ENCODE measurements at places on chromosomes 3 and 15. TPM values are rescaled to one million over a fixed set of nuclear protein-coding genes. Genes with fewer than 3 reads are reported as not detected.

Gene UCN2
- 0.11 TPM for polyA plus RNA-seq

Gene DNAH12
- polyA plus RNA-seq: 0.10 TPM

Gene DPPA2
- polyA plus RNA-seq: not detected

Gene SUMF1
- polyA plus RNA-seq: 52.2 TPM

Gene IGSF10
- polyA plus RNA-seq: not detected

Gene CPNE9
- not detected for polyA plus RNA-seq

Gene FANCD2
- polyA plus RNA-seq: 8.2 TPM

Gene PDZRN3
- polyA plus RNA-seq: not detected

Gene CACNA1D
- 0.06 TPM for polyA plus RNA-seq

Gene SENP8
- polyA plus RNA-seq: 1.6 TPM

Gene TP63
- not detected for polyA plus RNA-seq

Gene FOXB1
- polyA plus RNA-seq: not detected

DNA sequence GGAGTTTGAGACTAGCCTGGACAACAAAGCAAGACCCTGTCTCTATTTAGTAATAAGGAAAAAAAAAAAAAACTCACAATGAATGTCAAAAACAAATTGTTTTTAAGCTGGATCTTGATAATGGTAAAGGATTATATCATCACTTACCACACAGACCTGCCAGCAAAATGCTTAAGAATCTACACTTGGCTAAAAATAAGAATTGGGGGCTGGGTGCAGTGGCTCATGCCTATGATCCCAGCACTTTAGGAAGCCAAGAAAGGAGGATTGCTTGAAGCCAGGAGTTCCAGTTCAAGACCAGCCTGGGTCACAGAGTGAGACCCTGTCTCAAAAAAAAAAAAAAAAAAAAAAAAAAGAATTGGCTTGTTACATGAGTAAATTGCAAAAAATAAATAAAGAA lies 31.0 kb downstream of the ACAP2 start:
- no peak for DNase-seq

DNA sequence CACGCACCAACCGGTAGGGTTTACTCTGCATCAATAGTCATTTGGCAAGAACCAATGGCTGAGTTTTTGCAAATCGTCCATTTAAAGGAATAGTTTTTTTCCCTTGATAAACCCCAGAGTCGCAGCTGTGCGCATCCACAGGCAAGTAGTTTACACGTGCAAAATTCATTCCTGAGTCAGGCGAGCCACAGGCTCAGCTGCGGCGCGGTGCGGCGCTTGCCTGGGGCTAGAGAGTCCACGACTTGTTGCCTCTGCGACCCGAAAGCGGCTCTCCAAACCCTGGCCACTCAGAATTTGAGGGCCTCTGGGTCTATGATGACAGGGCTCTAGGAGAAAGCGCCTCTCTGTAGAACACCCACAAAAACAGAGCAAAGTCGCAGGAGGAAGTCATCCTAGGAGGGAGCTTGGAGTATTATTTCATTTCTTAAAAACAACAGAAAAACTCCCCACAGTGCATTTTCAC lies 36.7 kb downstream of the ZIC4 start:
- no peak for DNase-seq

DNA sequence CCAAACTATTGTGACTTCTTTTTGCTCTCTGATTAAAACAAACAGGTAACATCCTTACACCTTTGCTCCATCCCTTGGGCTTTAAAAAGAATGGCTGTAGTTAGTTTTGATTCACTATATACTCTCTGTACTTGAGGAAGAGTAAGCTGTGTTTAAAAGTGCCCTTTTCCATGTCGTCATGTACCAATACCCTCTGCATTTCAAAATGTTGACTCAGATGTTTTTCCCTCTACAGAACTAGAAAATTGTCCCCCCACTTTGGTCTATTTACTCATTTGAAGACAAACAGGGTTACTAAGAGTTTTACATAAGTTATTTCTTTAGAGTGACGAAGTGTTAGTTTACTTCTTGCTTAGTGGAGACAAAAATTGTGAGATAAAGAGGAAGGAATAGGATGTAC lies 62.7 kb downstream of the TASOR start:
- no peak for DNase-seq

DNA sequence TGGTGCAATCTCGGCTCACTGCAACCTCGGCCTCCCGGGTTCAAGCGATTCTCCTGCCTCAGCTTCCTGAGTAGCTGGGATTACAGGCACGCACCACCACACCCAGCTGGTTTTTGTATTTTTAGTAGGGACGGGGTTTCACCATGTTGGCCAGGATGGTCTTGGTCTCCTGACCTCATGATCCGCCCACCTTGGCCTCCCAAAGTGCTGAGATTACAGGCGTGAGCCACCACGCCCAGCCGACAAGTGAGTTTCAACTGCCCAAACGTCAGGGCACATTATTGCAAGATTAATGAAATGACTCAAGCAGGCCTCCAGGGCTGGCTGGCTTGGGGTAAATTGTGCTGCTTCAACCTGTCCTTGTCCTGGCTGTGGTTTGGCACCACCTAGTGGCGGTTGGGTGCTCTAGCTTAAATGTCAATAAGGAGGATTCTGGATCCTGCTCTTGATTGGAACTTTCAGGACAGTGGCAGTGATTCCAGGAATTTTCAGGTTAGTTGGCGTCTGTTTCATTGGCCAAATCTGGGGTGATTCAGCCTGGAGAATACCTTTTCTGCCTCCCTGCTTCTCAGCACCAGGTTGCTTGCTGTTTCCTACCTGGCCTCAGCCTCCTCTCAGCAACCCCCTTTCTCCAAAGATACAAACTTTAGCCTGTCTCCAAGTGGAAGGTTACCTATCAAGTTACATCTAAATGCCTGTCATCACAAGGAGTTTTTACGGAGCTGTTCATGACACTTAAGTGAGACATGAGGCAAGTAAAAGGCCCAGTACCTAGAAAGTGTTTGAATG lies 32.4 kb upstream of the SACM1L start:
- DNase-seq: peak; percentile 90

GRCh38 chr3:9649791-9650521 lies 651 bp downstream of the MTMR14 start:
- DNase-seq: no peak

DNA sequence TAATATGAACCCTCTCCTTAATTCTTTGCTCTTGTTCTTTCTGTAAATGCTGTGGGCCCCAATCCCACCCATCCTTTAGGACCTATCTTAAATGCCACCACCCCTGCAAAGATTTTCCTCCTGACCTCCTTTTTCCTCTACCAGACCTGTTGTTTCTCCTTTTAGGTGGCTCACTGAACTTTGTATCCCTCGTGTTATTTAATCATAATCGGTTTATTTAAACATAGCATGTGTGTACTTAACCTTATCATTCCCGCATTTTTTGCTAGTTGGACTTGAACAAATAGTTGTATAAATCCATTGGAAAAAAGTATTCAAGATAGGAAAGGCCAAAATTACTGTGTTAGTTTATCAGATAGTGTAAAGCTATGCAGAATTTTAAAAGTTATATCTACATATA lies 988 bp upstream of the NFKBIZ start:
- no peak for DNase-seq

DNA sequence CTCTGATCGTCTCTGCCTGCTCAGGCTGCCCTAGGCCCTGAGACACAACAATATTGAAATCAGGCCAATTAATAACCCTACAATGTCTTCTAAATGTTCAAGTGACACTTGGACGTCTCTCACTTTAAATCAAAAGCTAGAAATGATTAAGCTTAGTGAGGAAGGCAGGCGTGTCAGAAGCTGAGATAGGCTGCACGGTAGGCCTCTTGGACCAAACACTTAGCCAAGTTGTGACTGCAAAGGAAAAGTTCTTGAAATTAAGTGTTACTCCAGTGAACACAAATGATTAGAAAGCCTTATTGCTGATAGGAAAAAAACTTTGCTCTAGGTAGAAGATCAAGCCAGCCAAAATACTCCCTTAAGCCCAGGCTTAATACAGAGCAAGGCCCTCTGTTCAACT lies 2.2 kb downstream of the HPS3 start:
- no peak for DNase-seq

- DNase-seq: peak; percentile 43
Measured at GRCh38 chr3:177498037-177498857, 301.0 kb upstream of the TBL1XR1 start.

DNA sequence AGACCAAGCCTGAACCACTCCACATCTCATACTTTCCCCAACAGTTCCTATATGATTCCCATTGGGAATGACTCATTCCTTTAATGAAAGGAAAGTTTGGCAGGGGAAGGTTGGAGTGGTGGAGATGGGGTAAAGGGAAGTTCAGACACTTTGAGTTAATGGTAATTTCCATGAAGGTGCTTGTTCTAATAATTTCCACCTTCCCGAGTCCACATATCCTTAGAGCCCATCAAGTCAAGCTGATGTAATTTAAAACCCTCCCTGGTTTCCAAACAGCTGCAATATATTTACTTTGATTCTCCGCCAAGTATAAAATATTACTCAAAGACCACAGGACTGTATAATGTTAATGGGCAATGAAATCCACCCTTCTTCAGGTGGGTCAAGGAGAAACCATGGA lies 95.0 kb upstream of the GALNT15 start:
- peak; percentile 73 for DNase-seq

DNA sequence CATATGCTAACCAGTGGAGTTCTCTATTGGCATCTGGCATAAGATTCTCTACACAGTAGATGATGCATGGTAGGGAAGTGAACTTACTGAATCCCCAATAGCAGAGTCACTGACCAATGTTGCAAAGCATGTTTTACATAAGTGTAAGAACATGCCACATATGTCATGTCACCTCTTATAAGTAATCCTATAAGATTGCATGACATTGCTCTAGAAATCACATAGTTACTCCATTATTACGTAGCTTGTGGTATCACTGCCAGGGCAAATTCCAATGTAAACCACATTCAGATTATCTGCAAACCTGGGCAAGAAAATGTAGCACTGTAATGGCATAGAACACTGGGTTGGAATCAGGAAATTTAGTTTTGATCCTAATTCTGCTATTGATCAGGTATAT lies 198.2 kb upstream of the UMPS start:
- DNase-seq: no peak

DNA sequence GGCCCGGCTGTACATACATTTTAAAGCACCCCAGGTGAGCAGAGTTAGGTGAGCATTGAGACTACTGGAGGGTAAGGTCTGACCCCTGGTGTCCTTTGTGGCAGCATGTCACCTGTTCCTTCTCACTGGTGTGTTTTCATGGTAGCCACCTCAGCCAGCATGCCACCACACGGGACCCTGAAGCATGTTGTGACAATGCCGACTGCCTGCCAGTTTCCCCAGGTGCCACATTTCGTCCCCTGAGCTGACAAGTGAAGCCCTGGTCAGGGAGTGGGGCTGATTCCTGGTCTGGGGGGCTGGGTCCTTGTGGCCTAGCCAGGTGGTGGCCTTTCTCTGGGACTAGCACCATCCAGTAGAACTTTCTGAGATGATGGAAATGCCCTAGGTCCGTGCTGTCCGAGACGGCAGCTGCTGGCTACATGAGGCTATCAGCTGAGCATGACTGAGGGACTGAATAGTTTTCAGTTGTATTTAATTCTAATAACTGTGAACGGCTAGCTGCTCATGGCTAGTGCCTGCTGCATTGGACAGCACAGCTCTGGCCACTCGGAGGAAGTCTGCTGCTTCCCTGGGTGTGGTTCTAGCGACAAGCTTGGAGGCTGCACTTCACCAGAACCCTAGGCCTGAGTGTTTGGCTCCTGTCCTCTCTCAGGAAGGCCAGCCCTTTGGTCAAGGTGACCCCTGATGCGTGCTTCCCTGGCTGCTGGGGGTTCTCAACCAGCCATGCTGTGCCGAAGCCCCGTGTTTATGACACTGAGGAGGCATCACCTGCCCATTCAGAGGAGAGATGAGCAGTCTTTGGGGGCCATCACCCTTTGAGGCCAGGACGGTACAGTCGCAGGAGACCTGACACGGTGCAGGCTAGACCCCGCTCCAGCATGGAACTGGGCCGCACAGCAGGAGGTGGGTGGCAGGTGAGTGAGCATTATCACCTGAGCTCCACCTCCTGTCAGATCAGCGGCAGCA lies 3.9 kb downstream of the C3orf22 start:
- DNase-seq: no peak

- peak; percentile 2 for DNase-seq
Measured at GRCh38 chr15:92393980-92394308, 263 bp downstream of the ST8SIA2 start.

DNA sequence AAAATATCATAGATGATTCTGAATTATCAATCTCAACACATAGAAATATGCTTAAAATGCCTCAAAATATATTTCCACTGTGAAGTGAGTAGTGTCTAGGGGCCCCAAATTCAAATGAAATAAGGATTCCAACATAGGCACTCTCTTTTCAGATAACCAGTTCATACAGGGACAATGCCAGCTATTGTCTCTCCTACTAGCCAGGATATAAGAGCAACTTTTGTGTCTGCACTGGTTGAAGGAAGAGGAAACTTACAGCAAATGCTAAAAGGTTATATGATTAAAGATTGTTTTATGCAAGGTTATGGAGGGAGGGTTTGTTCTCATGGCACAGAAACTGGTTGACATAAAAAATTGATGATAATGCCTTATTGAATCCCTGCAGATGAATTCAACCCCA lies 579.4 kb upstream of the ALCAM start:
- no peak for DNase-seq

DNA sequence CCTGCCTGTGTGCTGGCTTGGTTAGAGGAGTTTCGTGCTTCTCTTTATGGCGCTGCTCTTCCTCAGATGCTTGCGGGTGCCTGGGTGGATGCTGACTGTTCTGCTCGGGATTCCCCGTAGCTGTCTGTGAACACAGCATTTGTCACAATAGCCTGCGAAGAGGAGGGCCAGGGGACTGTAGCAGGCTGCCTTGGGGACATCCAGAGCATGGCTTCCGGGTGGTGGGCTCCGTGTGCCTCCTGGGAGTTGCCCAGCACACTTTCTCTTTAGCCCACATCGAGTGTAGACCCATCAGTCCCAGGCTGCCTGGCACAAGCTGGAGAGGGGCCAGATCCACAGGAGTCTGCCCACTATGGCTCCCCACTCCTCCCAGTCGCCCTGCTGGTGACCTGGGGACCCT lies 22.4 kb downstream of the LRRK1 start:
- no peak for DNase-seq

- DNase-seq: no peak
Measured at GRCh38 chr3:100535610-100535943, 43.2 kb downstream of the TMEM45A start.

- no peak for DNase-seq
Measured at GRCh38 chr3:122260206-122260605, 64.8 kb upstream of the CSTA start.

DNA sequence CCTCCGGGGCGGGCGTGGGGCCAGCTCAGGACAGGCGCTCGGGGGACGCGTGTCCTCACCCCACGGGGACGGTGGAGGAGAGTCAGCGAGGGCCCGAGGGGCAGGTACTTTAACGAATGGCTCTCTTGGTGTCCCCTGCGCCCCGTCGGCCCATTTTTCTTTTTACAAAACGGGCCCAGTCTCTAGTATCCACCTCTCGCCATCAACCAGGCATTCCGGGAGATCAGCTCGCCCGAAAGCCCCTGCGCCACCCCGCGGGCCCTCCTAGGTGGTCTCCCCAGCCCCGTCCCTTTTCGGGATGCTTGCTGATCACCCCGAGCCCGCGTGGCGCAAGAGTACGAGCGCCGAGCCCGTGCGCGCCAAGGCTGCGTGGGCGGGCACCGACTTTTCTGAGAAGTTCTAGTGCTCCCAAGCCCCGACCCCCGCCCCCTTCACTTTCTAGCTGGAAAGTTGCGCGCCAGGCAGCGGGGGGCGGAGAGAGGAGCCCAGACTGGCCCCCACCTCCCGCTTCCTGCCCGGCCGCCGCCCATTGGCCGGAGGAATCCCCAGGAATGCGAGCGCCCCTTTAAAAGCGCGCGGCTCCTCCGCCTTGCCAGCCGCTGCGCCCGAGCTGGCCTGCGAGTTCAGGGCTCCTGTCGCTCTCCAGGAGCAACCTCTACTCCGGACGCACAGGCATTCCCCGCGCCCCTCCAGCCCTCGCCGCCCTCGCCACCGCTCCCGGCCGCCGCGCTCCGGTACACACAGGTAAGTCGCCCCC lies at the start of gene THBS1:
TSS of gene THBS1 (plus strand) at position 595 of the 757 bp plus-strand sequence. CDS start 779 bp downstream, outside the sequence.
- DNase-seq: peak; percentile 98

GRCh38 chr15:95519887-95520286 lies 810.6 kb upstream of the NR2F2 start:
- DNase-seq: no peak

All from endothelial cell of umbilical vein (primary cell).